Cerebellum (tissue), 4 donors: ENCODE measurements at places on chromosomes 5 and 9. TPM values are rescaled to one million over a fixed set of nuclear protein-coding genes. Genes with fewer than 3 reads are reported as not detected.

The C9orf50 gene
- not detected for total RNA-seq

DNA sequence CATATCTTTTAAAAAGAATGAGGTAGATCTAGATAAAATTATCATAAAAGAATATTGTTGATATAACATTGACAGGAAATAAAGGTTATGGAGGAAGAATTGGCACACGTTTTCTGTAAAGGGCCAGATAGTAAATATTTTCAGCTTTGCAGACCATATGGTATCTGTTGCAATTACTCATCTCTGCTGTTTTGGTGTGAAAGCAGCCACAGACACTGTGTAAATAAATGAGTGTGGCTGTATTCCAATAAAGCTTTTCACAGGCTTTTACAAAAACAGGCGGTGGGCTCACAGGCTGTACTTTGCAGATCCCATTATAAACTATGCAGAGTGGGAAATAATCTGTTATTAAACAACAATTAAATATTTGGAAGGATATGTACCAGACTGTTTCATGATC is 87.4 kb downstream of the SGCD start:
- no peak for DNase-seq

DNA sequence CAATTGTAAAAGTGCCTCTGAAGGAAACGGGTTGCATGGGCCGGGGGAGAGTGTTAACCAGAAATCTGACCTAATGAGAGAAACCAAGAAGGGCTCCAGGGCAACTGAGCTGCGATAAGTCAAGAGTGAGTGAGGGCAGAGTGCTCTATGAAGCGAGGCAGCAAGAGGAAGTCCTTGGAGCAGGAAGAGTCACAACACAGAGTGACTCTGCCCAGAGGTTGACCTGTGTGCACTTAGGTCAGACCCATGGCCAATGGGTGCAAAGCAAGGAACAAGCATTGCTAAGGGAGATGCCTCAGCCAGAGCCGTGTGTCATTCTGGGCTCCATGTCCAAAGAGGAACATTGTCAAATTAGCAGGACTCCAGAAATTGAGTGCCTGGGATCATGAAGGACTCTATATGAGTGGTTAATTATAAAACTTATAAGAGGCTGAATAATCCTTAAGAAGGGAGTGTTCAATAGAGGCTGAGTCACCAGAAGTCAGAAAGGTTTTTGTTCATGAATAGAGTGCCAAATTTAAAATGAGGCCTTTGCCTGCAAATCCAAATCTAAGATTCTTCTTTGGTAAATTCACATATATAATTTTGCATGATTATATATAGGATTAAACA is 438.5 kb downstream of the MED10 start:
- DNase-seq: no peak

DNA sequence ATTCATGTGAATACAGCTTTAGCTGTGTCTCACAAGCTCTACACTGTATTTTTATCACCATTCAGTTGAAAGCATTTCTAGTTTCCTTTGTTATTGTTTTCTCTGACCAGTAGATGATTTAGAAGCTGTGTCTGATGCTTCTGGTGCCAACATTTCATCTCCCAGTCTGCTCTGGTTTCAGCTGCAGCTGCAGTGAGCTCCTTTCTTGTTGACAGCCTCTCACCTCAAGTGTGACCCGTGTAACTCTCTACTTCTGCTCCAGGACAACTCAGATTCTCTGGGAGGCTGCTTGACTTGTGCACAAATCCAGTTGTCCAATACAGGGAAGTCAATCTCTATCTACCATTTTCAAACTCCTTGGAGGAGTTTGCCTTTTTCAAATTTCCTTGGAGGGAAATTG is 504.8 kb downstream of the DIRAS2 start:
- DNase-seq: no peak

DNA sequence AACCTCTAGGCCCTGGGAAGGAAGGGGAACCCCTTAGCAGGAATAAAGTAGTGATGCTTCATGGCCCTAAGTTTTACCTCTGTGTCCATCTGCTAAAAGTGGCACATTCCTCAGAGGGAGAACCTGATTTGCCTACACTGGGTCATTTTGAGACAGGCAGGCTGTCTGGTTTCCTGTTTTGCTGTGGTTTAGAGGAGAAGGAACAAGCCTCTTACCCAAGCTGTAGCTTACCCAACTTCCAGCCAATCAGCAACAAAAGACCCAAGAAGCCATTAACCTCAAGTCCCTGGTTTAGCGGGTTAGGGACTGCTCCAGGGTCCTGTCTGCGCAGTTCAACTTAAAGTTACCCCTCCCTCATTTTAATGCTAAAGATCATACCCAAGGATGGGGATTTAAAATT is 411.0 kb downstream of the MAT2B start:
- no peak for DNase-seq
